ENCODE measurements at places on chromosomes 3 and 15.

DNA sequence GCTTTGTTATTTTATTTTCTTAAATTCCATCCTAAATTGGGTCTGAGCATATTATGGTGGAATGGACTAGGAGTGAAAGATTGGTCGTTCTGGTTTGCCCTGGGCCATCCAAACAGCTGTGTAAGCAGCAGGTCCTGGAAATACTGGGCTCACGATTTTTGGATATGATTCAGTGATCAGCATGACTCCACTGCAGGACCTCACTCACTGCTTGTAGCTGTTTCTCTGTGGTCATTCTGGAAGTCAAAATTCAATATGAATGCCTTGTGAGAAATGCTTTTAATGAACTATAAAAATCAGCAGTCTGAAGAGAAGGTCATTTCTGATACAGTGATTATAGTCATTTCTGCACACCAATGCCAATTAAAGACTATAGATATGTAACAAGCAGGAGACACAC lies 185.0 kb downstream of the RBMS3 start:
- DNase-seq = no peak

DNA sequence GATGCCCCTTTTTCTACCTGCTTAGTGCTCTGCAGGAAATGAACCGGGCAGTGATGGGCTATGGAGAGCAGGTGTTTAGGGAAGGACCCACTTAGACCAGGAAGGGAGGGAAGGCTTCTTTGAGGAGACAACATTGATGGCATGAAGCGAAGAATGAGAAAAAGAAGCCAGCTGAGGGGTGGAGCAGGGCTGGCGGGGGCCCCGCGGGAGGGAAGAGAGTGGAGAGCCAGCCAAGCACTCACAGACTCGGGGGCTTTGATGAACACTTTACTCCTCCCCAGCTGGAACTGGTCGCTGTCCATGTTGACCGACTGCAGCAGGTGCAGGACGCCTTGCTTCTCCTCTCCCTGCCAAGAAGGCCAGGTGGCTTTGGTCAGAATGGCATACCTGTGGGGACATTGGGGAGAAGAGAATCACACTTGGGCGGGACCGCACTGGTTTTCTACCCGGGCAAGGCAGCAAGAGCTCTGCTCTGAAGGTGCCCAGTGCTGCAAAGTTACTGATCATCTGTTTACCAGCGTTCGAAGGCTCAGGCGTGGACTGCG lies 28.4 kb upstream of the LDHAL6B start:
- DNase-seq = no peak

GRCh38 chr15:78063970-78064385 lies 13.5 kb downstream of the TBC1D2B start:
- DNase-seq = no peak

DNA sequence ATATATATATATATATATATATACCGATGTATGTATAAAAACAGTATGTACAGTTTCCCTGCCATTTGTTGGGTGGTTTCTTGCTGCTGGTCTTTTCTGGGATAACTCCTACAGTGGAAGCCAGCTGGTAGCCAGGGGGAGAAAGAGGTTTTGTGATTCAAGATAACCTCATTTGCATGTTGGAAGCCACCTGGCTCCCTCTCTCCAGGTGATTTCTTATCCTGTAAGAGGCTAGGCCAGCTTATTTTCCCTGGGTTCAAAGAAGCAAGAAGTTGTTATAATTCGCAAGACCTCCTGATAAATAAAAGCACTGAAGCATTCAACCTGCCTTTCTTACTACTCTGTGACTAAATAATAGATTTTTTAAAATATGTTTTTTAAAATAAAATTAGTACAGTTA lies 443.3 kb downstream of the VGLL3 start:
- DNase-seq = no peak

Measured in cortex of kidney (tissue), 1 donor.